ENCODE measurements at places on chromosomes 2 and 18. TPM values are rescaled to one million over a fixed set of nuclear protein-coding genes. Genes with fewer than 3 reads are reported as not detected.

GRCh38 chr2:209614690-209615369, 156.8 kb upstream of the UNC80 start:
- no peak for ATAC-seq

GRCh38 chr2:180063494-180064092, 56.5 kb upstream of the CWC22 start:
- ATAC-seq: no peak

DNA sequence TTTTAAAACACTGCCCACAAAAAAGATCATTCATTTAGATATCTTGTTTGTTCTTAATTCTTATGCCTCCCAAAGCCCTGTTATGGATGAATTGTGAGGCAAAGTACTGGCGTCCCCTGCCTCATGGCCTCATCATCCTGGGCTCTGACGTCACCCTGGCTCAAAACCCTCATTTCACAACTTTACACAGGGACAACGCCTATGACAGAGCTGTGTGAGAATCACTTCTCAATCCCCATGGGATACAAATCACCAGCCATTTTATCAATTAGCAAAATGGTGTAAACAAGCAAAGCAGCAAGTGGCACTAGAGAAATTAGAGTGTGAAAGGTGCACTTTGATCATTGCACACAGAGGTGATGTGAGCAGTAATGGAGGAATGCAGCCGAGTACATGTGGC, 16.6 kb downstream of the FHOD3 start:
- ATAC-seq: no peak

GRCh38 chr2:231475965-231476364, 11.7 kb upstream of the NCL start:
- ATAC-seq: no peak

- ATAC-seq: no peak
These were observed 332.8 kb upstream of the SOX11 start for GRCh38 chr2:5359397-5359796.

- ATAC-seq: no peak
These were observed 5.1 kb upstream of the ADAM23 start for GRCh38 chr2:206438196-206438724.

DNA sequence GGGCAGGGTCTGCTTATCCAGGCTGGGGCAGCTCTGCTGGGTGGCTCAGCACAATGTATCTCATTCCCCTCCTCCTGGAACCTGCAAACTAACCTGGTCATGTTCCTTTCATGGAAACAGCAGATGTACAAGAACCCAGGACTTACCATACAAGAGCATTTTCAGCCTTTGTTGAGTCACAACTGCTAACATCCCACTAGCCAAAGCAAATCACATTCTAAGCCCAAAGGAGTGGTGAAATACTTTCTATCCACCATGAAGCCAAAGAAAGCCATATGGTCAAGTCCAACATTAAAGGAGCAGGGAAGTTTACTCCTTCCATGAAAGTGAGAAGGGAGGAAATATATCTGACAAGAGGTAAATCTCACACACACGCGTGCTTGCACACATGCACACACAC, 163.0 kb downstream of the IRS1 start:
- no peak for ATAC-seq

DNA sequence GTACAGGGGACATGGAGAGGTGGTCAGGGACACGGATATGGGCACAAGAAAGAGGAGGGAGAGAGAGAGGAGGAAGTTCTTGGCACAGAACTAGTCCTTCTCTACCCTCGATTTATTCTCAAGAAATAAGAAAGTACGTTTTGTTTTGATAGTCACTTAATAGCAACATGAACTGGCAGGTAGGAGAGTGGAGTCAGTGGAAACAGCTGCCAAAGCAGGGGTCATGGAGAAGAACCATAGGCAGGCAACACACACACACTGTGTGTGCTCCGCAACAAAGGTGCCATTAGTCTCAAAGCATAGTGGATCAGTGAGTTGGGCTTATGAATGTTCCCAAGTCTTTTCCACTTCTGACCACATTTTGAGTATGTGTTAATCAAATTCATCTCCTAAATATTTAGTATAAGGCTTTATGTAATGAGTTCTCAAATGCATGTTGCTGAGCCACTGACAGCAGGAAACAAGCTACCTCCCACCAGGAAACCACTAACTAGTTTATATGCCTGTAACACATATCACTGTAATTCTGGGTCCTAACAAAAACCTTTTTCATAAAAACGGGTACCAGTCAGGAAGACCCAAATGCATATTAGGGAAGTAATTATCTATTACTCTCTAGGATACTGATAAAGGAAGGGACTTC, 41.1 kb downstream of the IWS1 start:
- no peak for ATAC-seq

GRCh38 chr2:129248198-129248597, 731.3 kb upstream of the RAB6C start:
- ATAC-seq: no peak

- no peak for ATAC-seq
These were observed 73.3 kb upstream of the CABLES1 start for GRCh38 chr18:23062011-23062410.

The DPYSL5 gene
- total RNA-seq: not detected

DNA sequence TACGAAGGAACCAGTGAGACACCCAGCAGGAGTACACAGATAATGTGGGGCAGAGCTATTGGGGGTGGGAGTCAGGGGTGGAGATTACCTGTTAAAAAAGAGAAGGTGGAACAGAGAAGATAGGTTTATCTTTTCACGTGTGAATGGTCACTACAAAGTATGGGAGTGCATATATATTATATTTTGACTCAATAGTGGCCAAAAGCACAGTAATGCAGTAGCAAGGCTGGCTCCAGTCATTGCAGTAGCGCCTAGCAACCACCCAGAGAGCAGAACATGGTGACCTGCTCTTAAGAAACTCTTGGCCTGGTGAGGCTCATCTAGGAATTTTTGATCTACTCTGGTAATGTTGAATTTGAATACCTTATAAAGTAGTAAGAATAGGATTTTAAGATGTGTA, 1.0 kb downstream of the IMPACT start:
- peak; percentile 33 for ATAC-seq

DNA sequence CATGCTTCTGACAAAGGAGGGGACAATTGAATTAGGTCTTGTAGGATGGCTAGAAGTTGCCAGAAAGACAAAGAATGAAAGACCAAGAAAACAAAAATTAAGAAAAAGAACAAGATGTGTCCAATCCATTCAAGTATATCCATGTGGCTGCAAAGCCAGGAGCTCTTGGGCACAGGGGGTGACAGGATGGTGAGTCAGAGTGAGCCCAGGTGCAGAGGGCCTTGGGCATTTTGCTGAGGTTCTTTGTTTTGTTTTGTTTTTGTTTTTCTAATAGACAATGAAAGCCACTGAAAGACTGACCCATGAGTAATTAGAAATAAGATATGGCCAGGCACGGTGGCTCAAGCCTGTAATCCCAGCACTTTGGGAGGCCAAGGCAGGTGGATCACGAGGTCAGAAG, 104.6 kb upstream of the KLHL29 start:
- no peak for ATAC-seq

- ATAC-seq: no peak
These were observed 20.2 kb downstream of the GREB1L start for GRCh38 chr18:21262244-21262643.

The MYOM1 gene
- 2.0 TPM for total RNA-seq

GRCh38 chr2:86368161-86368824, 30.9 kb upstream of the REEP1 start:
- peak; percentile 82 for ATAC-seq

- no peak for ATAC-seq
These were observed 1.9 kb upstream of the ITGB6 start for GRCh38 chr2:160201849-160202539.

The TCF23 gene
- not detected for total RNA-seq

- no peak for ATAC-seq
These were observed 5.9 kb upstream of the MAL start for GRCh38 chr2:95019572-95019971.

GRCh38 chr18:21177822-21178221, 64.2 kb upstream of the GREB1L start:
- peak; percentile 29 for ATAC-seq

The COLEC11 gene
- 0.54 TPM for total RNA-seq

DNA sequence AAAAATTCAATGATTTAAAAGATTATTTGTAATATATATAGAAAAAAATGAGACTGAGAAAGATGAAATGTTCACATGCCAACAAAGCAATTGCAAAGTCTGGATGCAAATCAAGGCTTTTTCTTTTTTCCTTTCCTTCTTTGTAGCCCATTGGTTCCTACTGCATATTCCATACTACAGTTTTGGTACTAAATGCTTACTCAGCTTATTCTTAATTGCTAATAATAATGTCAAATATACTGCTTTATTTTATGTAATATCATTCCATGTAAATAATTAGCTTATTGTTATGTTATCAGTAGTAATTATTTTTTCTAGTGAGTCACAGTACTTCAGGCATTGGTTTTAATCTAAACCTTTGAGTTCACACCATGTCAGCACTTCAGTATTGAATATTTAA, 407.4 kb upstream of the LRRTM1 start:
- no peak for ATAC-seq

DNA sequence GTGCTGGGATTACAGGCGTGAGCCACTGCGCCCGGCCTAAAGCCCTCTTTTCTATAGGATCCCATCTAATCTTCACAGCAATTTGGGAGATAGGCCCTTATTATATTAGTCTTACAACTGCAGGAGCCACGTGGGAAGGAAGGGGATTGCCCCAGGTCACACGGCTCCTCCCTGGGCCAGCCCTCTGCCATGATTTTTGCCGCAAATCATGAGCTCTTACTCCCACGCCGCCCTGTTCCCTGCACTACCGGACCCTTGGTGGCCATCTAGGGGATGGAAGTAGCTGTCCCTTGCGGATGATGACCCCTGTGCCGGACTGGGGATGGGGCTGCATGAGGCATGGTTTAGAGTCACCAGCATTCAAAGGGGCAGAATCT, 28.4 kb upstream of the PTMA start:
- ATAC-seq: no peak

The ITGA6 gene
- total RNA-seq: 4.9 TPM

DNA sequence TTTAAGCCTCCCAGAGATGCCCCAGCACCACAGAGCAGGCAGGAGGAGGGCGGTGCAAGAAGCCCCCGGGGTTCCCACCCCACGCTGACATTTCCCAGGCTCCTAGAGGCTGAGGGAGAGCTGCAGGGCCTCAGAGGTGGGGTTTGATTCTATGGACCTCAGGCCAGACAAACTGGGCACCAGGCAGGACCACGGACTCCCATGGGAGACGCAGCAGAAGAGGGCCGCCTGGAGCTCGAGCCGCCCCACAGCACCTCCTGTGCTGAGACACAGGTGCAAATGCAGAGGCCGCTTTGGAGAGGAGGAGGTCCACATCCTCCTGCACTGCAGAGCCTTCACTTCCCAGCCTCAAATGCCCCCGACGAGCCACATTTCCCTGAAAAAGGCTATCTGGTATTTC, 62.7 kb downstream of the PSMG2 start:
- no peak for ATAC-seq

GRCh38 chr18:54229421-54230059, 5.1 kb upstream of the MBD2 start:
- peak; percentile 86 for ATAC-seq

- no peak for ATAC-seq
These were observed 280.5 kb upstream of the PIK3C3 start for GRCh38 chr18:41674506-41674905.

DNA sequence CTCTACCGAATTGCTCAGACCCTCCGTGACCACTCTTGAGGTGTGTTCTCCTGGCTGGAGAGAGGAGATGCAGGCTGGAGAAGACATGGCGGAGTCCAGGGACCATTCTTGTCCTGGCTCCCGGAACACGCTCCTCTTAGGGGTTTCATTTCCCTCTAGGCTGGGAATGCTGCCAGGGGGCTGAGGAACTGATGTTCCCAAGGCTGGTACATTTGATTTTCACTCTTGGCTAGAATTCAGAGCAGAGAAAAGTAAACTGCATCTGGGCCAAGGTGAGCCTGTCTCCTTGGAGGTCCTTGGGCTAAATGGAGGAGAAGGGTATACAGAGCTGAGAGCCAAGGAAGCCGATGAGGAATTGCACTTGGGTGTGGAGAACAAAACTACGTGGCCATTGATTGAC, 28.2 kb upstream of the LBH start:
- ATAC-seq: no peak

Data from activated T-helper 17 cell treated with anti-CD3 and anti-CD28 coated beads, Interleukin-2, amount 50 U/mL, for 72 hours (primary cell).